ENCODE measurements at places on chromosomes 1 and 21. TPM values are rescaled to one million over a fixed set of nuclear protein-coding genes. Genes with fewer than 3 reads are reported as not detected.

GRCh38 chr21:42649122-42650032, 4.0 kb upstream of the PDE9A start:
- DNase-seq = no peak

- no peak for DNase-seq
Measured at GRCh38 chr1:155002464-155003226, at the start of gene ZBTB7B. Gene ZBTB7B (plus strand): TSS chr1:155002802. CDS start chr1:155014661, 11,859 bp downstream.

GRCh38 chr21:41170859-41171609, 3.1 kb downstream of the BACE2 start:
- peak; percentile 78 for DNase-seq

- no peak for DNase-seq
Measured at GRCh38 chr1:109959974-109960744, 24.4 kb upstream of the AHCYL1 start.

DNA sequence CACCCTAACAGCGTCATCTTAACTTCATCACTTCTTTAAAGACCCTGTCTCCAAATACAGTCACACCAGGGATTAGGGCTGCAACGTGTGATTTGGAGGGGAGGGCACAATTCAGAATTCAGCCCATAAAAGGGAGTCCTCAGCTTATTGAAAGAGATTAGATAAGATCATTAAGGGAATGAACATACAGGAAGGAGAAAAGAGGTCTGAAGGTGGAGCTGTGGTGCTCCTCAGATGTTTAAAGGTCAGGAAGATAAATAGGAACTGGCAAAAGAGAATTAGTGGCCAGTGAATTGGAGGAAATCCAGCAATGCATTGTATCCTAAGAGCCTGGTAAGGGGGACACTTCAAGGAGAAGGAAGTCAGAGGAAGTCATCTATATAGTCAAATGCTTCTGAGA, 113.5 kb downstream of the PROX1 start:
- no peak for DNase-seq

DNA sequence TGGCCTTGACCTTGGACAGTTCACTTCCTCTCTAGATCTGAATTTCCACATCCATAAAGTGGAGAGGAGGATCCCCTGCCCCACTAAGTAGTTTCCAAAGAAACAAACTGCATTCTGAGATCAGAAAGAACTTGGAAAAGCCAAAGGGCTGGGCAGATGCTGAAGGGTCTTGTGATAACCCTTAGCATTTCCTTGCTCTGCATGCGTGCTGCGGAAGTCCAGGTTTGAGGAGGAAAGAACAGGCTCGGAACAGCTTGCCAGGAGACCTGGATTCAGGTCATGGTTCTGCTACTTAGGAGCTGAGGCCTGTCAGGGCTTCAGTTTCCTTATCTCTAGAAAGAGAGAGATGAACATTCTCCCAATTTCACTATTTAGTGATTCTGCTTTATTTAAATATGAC, 27.2 kb downstream of the IGFN1 start:
- DNase-seq = no peak

GRCh38 chr1:92653605-92654381, 131.1 kb downstream of the EVI5 start:
- peak; percentile 11 for DNase-seq

GRCh38 chr21:44871576-44872269, 1.8 kb downstream of the PTTG1IP start:
- no peak for DNase-seq

- no peak for DNase-seq
Measured at GRCh38 chr21:39084073-39084472, 99.2 kb downstream of the PSMG1 start.

DNA sequence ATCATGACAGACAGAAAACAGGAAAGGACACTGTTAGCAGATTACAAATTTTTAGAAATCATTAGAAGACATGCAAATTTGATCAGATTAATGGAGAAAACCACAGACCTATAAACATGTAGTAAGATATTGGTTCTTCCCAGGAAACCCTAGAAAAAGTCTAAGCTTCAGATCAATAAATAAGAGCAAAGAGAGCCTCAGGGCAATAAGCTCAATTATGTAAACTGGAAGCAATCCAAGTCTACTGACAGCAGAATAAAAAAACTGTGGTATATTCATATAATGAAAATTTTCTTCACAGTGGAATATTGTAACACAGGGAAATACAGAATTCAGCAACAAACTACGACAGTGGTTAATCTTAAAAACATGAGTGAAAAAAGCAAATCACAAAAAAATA, 36.3 kb downstream of the NRDC start:
- DNase-seq = no peak

DNA sequence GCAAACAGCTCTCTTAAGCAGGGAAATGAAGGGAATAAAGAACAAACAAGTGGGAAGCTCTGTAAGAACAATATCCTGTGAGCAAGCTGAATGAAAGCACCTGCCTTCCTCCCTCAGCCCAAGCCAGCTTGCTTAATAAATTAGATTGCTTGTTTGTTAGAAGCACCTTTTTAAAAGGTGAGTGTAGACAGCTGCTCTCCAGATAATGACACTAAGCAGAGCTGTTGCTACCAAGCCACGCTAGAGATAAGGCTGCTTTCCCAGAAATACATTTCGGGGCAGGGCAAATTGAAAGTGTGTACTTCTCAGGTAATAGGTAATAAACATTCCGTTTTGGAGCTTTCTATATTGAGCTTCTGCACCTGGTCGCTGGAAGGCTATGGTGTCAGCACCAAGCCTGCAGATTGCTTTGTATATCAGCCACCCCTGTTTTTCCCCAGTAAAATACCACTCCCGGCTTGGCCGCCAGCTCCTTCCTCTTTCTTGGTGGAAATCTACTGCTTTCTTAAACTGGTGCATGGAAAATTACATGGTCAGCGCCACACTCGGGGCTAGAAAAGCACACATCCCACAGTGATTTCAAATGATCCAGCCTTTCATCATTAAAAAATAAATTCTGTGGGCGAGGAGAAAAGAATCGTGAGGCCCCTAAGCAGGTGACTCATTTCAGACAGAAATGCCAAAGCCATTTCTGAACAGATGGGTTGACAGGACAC, 151.3 kb downstream of the ETS2 start:
- no peak for DNase-seq

- DNase-seq = peak; percentile 20
Measured at GRCh38 chr1:10338047-10338446, 60.8 kb upstream of the PGD start.

DNA sequence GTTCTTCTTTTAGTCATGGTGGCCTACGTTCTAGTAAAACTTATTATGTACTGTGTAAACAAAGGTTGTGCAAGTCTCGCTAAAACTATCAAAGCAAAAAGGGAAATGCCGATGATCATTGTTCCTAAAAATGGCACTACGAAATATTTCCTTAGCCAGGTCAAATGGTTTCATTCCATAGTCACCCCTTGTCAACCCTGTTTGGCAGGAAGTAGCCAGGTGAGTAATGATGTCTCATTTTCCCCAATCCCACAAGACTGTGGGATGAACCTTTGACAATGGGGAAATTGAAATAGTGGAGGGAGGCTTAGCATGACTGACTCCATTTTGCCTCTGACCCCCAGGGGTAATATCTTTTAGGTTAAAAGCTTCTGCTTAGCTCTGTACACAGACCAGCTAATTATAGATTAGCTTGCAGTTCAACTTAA, 5.6 kb upstream of the REN start:
- peak; percentile 48 for DNase-seq

GRCh38 chr21:40562242-40563002, 284.5 kb downstream of the DSCAM start:
- DNase-seq = no peak

GRCh38 chr1:65946376-65946775, 153.7 kb downstream of the PDE4B start:
- no peak for DNase-seq

DNA sequence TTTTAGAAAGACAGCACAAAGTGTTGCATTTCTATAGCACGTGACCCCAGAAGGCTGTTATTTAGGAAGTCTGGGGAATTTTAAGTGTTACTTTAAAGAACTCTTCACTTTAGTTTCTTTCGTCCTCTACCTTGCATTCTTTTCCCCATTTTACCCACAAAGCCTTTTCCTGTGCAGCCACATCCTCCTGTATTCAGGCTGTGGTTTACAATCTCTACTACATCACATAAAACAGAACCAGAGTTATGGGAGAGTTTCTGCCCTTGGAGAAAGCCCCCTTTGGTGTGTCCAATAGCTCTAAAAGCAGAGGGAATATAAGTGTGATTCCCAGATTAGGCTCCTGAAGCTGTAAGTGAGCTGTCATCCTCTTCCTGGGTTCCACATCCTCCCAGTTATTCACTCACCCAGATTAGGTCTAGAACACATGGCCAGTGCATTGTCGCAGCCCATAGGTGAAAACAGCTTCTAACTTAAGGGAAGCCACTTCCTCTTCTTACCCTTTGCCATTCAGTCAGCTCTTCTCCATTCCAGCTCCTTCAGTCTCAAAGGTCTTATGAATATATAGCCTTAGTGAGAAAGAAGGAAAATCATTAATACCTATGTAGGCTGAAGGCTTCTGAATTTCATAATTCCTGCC, 171.1 kb downstream of the PIGK start:
- DNase-seq = no peak

DNA sequence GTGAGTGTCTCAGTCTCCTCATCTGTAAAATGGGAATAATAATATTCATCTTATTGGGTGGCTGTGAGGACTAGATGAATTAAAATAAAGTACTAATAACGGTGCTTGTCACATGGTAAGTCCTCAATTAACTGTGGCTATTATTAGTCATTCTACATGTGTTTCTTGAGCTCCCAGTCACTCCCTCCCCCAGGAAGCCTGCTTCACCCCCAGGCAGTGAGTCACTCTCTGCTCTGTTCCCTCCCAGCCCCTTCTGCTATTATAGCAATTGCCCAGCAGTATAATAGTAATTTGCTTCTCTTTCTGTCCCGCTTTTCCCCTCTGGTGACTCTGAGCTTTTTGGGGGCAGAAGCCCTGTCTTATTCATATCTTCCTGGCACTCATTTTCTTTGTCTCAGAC, 102.0 kb downstream of the BEND5 start:
- DNase-seq = no peak

DNA sequence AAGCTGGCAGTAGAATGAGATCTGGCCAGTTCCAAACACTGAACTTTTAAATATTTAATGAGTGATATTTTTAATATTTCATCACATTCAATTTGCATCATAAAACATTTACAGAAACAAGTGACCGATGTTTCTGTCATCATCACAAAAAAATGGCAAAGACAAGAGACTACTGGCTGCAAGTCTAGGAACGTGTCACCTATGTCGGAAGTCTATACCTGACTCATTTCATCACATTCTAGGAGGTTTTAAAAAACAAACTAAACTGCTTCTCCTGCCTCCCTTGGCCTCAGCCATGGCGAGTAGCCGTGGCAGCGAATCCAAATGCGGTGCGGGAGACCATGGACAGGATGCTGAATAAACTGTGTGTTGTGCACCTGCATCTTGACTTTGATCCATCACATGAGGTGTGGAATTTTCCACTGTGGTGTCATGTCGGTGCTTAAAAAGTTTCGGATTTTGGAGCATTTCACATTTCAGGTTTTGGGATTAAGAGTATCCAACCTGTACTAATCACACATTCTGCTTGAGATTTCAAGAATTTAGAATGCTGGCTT, 43.1 kb downstream of the CLSTN1 start:
- no peak for DNase-seq

DNA sequence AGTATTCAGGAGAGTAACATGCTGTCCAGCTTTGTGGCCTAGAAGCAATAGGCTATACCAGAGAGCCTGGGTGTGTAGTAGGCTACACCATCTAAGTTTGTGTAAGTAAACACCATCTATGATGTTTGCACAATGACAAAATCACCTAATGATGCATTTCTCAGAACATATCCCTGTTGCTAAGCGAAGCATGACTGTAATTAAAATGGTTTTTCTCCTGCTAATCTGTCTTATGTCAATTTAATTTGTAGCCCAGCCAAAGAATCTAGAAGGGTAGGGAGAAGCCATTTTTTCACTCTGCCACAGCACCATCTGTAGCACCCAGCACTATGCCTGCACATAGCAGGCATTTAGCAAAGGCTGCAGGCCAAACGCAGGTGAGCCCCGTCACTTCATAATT, 2.0 kb upstream of the TTC24 start:
- DNase-seq = no peak

GRCh38 chr1:157198619-157199420, 60.6 kb upstream of the ETV3 start:
- DNase-seq = no peak

- no peak for DNase-seq
Measured at GRCh38 chr1:58528518-58528917, 18.0 kb downstream of the OMA1 start.

GRCh38 chr1:3515774-3516480, 61.5 kb downstream of the ARHGEF16 start:
- DNase-seq = no peak

GRCh38 chr1:246825557-246826175, 101.5 kb downstream of the SCCPDH start:
- no peak for DNase-seq

DNA sequence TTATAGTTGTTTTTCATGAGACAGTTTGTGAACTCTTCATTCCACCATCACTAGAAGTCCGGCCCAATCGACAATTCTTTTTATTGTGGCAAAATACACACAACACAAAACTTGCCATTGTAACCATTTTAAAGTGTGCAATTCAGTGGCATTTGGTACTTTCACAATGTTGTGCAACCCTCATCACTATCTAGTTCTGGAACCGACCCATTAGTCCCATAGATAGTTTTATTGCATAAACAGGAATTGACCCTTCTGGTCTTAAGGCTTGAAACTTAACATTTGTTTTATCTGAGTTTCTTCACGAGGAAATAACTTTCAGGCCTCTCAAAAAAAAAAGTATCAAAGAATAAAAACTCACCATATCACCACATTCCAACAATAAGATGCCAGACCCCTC, 8.8 kb upstream of the PPIE start:
- DNase-seq = no peak

- no peak for DNase-seq
Measured at GRCh38 chr1:40652468-40652867, 13.0 kb downstream of the RIMS3 start.

- no peak for DNase-seq
Measured at GRCh38 chr1:6988796-6989195, 203.5 kb downstream of the CAMTA1 start.

GRCh38 chr1:230186003-230186863, 119.2 kb downstream of the GALNT2 start:
- peak; percentile 77 for DNase-seq

The LRRC53 gene
- total RNA-seq = not detected

The GJA9 gene
- total RNA-seq = not detected

The OR2G6 gene
- not detected for total RNA-seq

The CCDC185 gene
- total RNA-seq = not detected

The LIPI gene
- not detected for total RNA-seq

The DBT gene
- total RNA-seq = 7.4 TPM

The OR2L5 gene
- total RNA-seq = not detected

The MRPL20 gene
- 132 TPM for total RNA-seq

The CYYR1 gene
- 10.4 TPM for total RNA-seq

The TRIM67 gene
- total RNA-seq = not detected

The PER3 gene
- total RNA-seq = 1.7 TPM

The GBP7 gene
- total RNA-seq = not detected

The UFC1 gene
- 130 TPM for total RNA-seq

Measured in pulmonary artery endothelial cell (primary cell).